ENCODE measurements at places on chromosomes 6 and 20.

- DNase-seq, result no peak
These were observed 76.0 kb downstream of the SLX4IP start for GRCh38 chr20:10511170-10511508.

- no peak for DNase-seq
These were observed 507 bp upstream of the VGLL2 start for GRCh38 chr6:117264692-117265409.

DNA sequence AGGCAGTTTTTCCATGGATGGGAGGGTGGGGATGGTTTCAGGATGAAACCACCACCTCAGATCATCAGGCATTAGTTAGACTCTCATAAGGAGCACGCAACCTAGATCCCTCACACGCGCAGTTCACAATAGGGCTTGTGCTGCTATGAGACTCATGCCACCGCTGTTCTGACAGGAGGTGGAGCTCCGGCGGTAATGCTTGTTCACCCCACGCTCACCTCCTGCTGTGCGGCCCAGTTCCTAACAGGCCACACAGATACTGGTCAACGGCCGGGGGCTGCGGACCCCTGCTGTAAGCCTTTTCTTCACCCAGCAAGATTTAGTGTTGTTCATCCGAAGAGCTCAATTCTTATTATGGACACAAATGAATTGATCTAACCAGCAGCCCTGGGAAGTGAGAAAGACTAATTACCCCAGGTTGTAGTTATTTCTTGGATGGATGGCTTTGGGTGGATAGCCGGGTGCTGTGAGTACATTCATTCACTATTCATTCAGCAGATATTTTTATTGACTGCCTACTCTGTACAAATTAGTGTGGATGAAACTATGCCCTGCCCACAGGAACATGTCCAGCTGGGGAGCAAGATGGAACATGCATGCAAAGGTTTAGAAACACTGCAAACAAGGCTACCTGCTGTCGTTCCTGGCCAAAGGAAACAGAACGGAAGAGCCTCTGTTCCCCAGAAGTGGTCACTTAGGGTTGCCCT is 57.2 kb downstream of the RIOK1 start:
- no peak for DNase-seq

- no peak for DNase-seq
These were observed 496.0 kb upstream of the MARCKS start for GRCh38 chr6:113361014-113361645.

DNA sequence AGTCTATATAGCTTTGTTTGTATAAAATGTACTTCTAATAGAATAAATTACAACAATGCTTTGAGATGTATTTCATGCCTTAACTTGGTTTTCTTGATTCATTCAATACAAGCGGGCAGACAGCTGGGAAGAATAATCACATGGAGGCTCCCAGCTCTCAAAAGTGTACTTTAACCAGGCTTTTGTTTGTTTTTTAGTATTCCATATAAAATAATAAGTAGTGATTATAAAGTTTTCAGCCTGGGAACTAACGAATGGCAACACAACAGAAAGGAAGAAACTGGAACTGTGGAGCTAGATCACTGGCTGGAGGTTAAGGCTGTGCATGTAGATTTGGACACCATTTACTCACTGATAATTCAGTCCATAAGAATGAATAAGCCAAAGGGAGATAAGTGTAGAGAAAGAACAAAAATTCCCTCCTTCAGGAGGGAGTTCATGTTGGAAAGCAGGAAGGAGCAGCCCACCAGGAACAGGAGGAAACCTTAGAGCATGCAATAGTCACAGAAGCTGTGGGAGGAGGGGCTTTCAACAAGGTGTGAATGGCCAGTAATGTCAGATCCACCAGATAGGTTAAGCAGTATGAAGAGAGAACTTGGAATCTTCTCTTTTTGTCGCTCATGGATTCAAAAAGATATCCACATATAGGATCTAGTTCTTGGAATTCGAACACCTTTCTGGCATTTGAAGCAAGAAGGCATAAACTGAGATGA is 41.2 kb upstream of the SLC35D3 start:
- no peak for DNase-seq

DNA sequence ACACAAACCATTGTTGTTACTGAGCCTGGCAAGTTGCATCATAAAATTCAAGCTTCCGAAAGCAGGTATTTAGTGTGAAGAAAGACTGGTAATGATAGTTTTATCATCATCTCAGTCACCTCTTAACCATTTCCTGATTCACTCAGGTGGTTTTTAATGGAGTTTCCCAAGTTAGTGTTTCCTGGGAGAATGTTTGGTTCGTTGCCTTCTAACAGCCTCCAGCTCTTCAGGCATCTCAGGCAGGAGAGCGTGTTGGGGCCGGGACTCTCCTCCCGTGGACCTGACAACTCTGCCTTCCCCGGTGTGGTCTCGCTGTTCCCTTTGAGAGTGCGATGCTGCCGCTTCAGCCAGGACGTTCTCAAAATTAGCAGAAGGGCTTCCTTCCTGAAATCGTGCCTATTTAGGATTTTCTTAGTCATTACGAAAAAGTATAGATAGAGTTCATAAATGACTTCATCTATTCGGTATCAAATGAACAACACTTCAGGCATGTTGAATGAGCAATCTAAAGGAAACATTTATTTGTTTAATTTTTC is 105.0 kb upstream of the QKI start:
- no peak for DNase-seq

GRCh38 chr6:41756354-41756753 is 9.2 kb upstream of the PGC start:
- no peak for DNase-seq

- DNase-seq, result no peak
These were observed 12.8 kb upstream of the MANBAL start for GRCh38 chr20:37276494-37277252.

Data from effector CD4-positive, alpha-beta T cell (primary cell).